ENCODE measurements at places on chromosomes 5 and 9.

- DNase-seq: no peak
These were observed 3.5 kb downstream of the BARX1 start for GRCh38 chr9:93951655-93952118.

DNA sequence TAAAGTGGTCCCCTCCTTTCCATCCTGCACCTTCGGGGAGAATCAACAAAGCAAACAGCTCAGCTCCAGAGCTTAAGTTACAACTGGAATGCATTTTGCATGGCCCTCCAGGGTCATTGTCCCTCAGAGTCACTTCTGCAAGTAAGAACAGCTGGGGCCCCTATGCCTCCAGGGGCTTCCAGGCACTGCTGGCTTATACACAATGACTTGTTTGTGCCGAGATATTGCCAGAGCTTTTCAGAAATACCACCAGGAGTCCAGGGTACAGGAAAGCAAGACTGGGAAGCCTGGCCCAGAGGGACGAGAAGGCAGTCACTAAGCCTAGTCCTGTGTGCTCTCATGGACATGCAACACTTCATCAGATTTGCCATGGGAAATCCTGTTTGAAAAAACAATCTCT is 11.3 kb downstream of the FRMD3 start:
- no peak for DNase-seq

DNA sequence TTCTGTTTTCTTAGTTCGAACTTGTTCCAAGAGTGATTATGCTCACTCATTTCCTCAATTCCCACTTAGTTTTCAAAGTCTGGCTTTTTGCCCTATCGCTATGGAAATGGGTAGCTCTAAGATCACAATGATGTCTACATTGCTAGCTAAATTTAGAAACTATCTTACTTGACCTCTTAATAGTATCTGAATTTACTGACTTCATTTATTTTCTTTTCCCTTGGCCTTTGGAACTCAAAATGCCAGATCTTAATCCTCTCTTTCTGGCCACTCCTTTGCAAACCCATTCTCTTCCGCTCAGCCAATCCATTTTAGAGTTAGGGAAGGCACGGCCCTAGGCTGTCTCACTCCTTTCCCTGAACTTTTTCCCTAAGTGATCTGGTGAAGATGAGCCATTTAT is 137.0 kb downstream of the FER start:
- no peak for DNase-seq

- DNase-seq: no peak
These were observed 37.0 kb downstream of the DUSP1 start for GRCh38 chr5:172733974-172734346.

- no peak for DNase-seq
These were observed 178.1 kb upstream of the CDH9 start for GRCh38 chr5:27216367-27216950.

GRCh38 chr5:5671823-5672222 is 249.3 kb downstream of the ICE1 start:
- DNase-seq: no peak

DNA sequence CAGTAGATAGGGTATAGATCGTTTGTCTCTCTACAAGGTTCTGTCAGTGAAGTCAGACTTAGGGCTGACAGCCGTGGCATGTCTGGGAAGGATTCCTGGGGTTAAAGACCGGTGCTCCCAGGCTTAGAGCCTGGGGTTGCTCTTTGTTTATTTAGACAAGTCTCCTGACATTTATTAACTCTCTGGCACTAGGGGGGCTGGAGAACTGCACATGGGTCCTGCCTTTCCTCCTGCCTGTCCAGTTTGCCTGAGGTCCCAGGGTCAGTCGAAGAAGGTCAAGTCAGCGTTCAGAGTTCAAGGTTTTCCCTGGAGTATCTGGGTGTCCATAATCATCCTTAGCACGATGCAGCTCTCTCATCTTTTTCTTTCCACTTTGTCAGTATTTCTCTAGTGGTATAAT is 5.6 kb downstream of the EGFLAM start:
- no peak for DNase-seq

GRCh38 chr5:60066502-60066901 is 173.0 kb upstream of the PDE4D start:
- DNase-seq: no peak

DNA sequence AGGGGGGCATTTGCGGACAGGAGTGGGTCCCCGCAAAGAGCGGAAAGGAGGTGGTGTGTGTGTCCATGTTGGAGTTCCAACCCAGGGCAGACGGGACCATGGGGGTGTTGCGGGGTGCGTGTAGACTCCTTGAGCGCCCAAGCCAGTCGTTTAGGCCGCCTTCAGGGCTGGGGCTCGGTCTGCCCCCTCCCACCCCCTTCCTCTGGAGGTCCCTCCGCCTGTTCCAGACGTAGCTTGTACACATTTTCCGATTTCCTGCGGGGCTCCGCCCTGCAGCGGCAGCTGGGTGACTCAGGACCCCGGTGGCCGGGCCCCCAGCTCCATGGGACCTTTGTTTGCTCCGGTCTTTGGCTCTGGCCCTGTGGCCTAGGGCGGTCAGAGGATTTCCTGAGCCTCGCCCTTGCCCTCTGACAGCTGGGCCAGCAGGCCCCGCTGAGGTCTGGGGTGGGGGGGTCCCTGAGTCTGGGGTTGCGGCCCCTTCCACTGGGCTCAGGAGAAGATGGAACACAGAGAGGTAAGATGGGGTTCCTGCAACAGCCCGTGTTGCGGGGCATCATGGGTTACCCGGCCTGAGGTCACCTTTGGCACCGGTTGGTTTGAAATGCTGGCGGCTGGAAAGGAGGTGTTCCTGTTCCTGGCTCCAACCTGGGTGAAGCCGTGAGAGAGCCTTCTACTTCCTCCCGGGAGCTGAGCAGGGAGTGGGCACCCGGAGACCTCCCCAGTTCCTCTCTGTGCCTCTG is 1.5 kb downstream of the PKN3 start:
- no peak for DNase-seq

GRCh38 chr5:90655423-90655822 is 96.8 kb downstream of the ADGRV1 start:
- no peak for DNase-seq

GRCh38 chr5:89071101-89071940 is 188.3 kb upstream of the MEF2C start:
- no peak for DNase-seq

DNA sequence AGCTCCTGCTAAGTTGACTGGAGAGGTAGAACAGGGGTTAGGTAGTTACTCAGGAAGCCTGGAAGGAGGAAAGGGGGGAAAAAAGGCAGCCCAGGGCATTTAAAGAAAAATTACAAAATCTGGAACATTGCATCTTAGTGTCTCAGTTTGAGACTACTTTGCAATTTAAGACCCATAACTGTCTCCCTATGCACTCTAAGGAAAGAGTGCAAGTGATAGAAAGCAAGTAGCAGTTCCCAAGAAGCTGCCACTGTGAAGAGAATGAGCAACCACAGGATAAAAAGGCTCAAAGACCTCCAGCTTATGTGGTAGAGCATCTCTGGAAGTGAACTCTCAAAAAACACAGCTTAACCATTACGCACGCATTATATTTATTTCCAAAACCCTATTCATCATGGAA is 141.8 kb downstream of the SLCO4C1 start:
- no peak for DNase-seq

GRCh38 chr5:33049298-33049697 is 338.2 kb downstream of the NPR3 start:
- no peak for DNase-seq

All from stimulated activated CD4-positive, alpha-beta T cell treated with anti-CD3 and anti-CD28 coated beads, TNF-alpha, amount 100 ng/mL, for 24 hours (primary cell).